ENCODE measurements at places on chromosomes 1 and 21. TPM values are rescaled to one million over a fixed set of nuclear protein-coding genes. Genes with fewer than 3 reads are reported as not detected.

Gene SLC5A3
- polyA plus RNA-seq: 1.6 TPM

Gene GAS5
- polyA plus RNA-seq: 164 TPM

Gene DIRAS3
- polyA plus RNA-seq: not detected

Gene NCMAP
- polyA plus RNA-seq: not detected

Gene RCSD1
- 120 TPM for polyA plus RNA-seq

Gene CORT
- polyA plus RNA-seq: not detected

Gene NHLH2
- polyA plus RNA-seq: 0.03 TPM

Gene RBM11
- not detected for polyA plus RNA-seq

Gene SMIM1
- polyA plus RNA-seq: 2.7 TPM

Gene PROK1
- not detected for polyA plus RNA-seq

Gene APCS
- polyA plus RNA-seq: not detected

Gene BNIPL
- 0.38 TPM for polyA plus RNA-seq
